ENCODE measurements at places on chromosomes 2 and 18. TPM values are rescaled to one million over a fixed set of nuclear protein-coding genes. Genes with fewer than 3 reads are reported as not detected.
A peak's percentile ranks its signal among the peaks of the same experiment; 100 is the strongest.

The SAG gene
- not detected for polyA plus RNA-seq

DNA sequence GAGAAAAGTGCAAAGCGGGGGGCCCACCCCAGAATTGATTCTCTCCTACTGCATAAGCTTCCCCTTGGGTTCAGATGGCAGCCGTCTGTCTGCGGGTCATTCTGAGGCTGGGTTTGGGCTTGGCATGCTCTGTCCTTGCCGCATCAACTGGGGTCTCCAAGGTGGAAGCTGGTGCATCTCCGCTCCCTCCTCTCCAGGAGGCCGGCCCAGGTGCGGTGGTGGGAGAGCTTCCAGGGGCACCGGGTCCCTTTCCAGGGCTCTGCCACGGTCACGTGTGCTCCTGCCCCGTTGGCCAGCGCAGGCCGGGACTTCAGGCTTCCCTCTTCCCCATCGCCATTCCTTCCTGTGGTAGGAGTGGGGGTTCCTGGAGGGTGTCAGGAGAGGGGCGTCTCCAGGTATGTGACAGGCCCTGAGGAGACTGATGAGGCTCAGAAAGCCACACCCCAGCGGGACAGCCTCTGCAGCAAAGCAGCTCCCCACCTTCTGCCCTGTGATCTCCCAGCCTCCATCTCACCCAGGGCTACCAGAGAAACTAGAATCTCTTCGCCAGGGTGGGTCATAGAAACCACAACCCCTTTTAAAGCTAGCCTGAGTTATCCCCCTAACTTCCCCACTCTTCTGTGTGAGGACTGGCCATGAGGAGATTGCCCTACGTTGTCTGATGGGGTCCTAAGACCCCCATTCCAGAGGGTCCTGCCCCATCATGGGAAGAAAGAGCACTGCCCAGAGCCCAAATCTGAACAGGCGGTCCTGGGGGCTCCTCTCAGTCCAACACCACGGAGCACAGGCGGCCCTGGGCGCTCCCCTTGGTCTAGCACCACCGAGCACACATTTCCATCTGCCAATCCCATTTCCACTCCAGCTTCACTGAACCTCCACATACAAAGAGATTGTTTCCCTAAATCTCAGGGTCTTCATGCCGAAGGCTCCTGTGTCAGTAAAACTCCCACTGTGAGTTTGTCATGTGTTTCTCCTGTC is 76.6 kb downstream of the SLC66A2 start:
- no peaks in the 10 kb centered on the region for H3K36me3 ChIP-seq
- H3K4me3 ChIP-seq, result no peak overlapping the region
- DNase-seq, result no peak
- no peaks in the 10 kb centered on the region for H3K27me3 ChIP-seq
- no peaks in the 10 kb centered on the region for H3K4me1 ChIP-seq

DNA sequence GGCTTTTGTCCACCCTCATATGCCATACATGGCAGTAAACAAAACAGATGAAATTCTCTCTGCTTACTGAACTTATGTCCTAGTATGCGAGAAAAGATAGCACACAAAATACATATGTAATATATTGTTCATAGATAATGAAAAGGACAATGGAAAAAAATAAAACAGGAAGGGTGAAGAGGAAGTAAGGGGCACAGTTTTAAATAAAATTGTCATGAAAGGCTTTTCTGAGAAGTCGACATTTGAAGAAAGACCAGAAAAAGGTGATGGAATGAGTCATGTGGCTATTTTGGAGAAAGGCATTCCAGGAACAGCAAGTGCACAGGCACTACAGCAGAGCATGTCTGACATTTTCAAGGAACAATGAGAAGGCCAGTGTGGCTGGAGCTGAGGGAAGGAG is 56.4 kb downstream of the KCNH7 start:
- H3K36me3 ChIP-seq, result no peaks in the 10 kb centered on the region
- no peak overlapping the region for H3K4me3 ChIP-seq
- no peaks in the 10 kb centered on the region for H3K4me1 ChIP-seq
- H3K27ac ChIP-seq, result no peak overlapping the region

DNA sequence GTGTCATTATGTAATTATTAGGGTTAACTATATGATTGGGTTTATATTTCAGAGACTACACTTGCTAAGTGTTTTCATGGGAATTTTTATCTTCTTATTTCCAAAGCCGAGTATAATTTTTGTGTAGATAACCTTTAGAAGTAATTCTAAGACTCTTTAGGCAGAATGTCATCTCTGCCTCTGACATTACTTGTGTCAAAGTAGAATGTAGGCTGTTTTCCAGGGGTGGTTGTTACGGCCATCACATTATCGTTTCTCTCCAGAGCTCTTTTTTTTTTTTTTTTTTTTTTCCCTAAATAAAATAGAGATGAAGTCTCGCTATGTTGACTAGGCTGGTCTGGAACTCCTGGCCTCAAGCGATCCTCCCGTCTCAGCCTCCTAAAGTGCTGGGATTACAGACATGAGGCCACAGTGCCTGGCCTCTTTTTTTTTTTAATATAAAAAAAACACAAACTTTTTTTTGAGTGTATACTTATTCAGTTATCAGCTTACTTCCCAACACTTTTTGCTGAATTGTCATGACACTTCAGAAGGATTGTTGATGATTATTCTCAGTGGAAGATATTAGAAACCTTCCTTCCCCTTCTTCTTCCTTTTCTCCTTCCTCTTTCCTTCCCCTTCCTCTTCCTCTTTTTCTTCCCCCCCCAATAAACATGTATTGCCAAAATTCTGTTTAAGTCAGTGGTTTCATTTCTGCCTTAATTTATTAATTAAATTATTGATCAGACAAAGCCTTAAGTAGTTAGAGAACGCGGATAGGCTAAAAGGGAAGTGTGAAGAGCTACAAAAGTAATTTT is 2.3 kb downstream of the PIKFYVE start:
- H3K27me3 ChIP-seq, result no peaks in the 10 kb centered on the region
- no peak for DNase-seq
- H3K36me3 ChIP-seq, result peaks cover 19% of the 10 kb centered on the region
- peak overlapping the region; percentile 44 for H3K4me3 ChIP-seq
- peak overlapping the region; percentile 29 for H3K27ac ChIP-seq

- H3K36me3 ChIP-seq, result no peaks in the 10 kb centered on the region
- peaks cover 25% of the 10 kb centered on the region for H3K27me3 ChIP-seq
Observed at GRCh38 chr2:219002395-219003266, 9.4 kb upstream of the CRYBA2 start.

Measured in CD4-positive, CD25-positive, alpha-beta regulatory T cell (primary cell).